ENCODE measurements at places on chromosomes 4 and X.

DNA sequence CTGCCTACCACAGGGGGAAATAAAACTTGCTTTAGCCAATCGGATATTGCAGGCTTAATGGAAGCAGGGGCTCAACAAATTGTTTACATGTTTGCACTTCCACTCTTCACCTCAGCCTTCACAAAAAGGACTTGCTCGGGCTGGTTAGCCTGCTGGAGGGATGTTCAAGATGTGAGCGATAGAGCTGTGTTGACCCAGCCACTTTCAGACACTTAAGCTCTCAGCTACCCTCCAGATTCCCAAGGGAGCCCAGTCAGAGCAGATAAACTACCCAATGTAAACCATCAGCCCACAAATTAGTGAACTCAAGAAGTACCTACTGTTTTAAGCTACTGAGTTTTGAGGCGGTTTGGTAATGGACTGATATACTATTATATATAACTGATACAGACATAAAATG lies 508.4 kb upstream of the FTHL17 start:
- DNase-seq, result no peak

- no peak for DNase-seq
Measured at GRCh38 chrX:47608130-47608810, 11.4 kb downstream of the SYN1 start.

DNA sequence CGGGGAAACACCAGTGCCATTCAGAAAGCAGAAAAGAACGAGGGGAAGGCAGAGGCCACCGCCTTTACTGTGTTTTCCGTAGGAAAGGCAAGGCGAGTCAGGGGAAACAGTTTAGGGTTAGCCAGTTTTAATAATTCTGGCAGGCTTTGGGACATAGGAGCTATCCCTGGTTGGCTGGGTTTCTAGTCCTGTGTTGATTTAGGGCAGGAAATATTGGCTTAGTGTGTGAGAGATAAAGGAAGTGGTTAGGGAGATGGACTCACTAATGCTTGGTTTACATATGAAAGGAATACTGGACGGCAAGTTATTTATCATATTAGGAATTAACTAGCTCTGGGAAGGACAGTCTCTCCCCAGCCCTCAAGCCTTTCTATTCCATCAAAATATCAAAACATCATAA lies 53.1 kb downstream of the SYNPO2 start:
- DNase-seq, result no peak

DNA sequence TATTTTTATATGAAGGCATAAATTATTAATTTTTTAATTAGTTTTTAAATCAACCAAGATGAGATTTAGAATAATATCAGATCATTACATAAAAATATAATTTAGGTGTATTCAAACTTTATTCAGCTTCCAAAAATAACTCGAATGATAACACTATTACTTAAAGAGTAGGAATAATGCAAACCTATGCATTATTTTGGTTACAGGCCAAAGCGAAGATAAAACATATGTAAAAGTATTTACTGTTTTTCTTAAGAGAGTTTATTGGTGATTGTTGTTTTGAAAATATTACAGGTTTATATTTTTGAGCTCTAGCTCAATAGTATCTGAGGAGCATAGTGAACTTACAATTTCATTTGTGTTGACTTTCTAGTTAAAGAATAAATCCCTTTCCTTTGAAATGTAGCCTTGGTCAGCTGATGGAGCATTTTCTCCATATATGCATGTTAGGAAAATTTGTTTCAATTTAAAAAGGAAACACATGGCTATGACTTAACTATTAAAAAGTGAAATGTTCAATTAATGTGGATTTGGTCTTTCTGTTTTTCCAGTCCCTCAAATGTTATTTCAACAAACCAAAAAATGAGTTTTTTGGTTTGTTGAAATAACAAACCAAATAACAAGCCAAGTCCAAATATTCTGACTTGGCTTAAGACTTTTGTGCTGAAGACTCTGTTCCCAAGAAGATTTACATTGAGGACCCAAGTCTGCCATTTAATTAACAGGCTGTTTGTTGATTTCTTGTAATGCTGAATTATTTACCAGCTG lies 346.9 kb downstream of the ARHGAP24 start:
- no peak for DNase-seq

DNA sequence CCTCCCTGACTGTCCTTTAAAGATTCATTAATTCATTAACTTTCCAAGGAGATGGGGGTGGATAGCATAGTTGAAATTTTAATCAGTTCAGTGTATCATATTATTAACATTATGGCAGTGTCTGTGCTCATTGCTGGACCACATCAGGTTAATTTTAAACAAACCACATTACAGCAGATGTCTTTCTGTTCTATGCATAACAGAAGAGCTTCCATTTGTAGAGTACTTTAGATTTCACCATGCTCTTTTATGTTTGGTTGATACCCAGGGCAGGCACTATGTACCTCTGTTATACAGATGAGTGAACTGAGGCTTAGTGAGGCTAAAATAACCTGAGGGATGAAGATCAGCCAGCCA lies 41.1 kb downstream of the AFF2 start:
- DNase-seq, result no peak

Data from AG08395 (cell line).